ENCODE measurements at places on chromosomes 4 and X.

DNA sequence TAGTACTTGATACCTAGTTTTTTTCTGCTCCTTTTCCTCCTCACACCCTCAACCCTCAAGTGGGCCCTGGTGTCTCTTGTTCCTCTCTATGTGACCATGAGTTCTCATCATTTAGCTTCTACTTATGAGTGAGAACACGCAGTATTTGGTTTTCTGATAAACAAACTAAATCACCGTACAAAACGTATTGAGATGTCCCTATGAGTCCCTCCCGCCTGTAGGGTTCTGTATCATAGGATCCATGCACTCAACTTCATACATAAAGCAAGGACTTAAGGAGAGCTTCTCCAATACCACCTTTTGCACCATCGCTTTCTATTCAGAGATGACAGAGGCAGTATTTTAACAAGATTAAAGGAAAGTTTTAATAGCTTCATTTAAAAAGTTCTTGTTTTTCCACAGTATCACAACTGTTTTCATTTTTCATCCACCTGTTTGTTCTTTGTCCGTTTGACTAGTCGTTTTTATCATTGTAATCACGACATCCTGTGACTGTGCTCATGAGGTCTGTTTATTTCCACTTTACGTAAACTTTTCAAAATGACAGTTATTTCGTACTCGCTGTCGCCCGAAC is 457 bp upstream of the RAB9A start:
- no peak for DNase-seq

DNA sequence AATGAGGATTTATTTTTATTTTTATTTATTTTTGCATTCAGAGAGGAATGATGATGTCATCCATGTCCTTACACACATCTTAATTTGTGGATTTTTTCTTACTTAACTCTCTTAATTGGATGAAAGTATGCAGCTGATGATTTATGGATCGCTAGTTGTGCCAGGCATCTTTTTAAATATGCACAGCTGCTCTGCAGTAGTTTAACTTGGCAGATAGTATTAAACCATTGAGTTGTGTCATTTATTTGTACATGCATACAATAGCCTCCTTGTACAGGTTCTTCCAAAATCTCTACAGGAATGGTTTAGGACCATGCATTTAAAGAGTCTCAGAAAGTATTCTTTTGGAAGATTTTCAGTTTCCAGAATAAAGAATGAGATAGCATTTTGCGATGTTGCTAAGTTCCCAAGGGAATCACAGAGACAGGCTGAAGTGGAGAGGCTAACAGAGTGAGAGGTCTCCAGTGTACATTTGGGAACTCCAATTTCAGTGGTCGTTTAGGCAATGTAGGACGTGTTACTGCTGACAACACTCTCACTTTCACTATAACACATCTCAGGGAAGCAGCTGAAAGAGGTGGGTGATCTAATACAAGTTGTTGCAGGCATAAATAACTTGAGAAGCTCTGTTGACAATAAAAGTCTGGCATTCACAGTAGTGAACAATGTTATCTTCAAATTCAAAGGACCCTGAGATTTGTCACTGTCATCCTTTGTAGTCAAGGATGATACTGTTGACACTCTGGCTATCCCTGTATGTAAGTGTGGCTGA is 49.9 kb upstream of the SCRG1 start:
- no peak for DNase-seq

GRCh38 chr4:155604718-155605626 is 61.7 kb upstream of the GUCY1A1 start:
- no peak for DNase-seq

DNA sequence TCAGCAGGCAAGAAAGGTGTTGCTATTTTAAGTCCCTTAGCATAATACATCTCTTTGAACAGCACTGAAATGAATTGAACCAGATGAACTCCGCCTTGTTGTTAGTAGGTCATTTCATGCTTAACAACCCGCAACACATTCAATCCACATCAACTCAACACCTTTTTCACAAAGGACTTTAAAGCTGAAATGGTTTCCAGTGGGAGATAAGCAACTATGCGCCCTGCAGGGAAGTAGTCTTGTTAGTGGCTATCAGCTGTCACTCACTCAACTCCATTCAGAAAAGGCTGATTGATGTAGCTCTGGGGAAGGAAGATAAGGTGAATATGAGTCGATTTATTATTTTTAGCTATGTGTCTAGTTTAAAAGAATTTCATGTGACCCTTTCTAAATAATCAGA is 46.0 kb downstream of the ATP8A1 start:
- no peak for DNase-seq

- DNase-seq: no peak
These were observed 74.9 kb downstream of the MAB21L2 start for GRCh38 chr4:150656891-150657290.
